ENCODE measurements at places on chromosomes 6 and 20.

DNA sequence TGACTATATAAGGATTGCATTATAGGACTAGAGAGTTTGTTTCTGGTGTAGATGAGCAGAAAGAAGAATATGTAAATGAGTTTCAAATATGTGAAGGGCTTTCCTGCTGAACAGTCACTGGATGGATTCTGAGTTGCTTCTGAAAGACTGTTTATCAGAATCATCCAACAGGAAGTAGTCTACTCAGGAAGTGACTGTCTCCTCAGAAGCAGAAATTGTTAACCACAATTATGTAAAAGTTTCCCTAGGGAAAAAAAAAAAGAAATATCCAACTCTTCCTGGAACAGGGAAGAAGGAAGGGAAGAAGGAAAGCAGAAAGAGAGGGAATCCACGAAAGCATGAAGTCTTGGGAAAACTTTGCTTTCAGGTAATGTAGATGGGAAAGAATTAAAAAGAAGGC lies 138.9 kb downstream of the TENT5A start:
- no peak for DNase-seq

GRCh38 chr6:81818901-81819361 lies 66.5 kb upstream of the TENT5A start:
- no peak for DNase-seq

GRCh38 chr6:42022755-42023384 lies 27.5 kb upstream of the TAF8 start:
- no peak for DNase-seq

DNA sequence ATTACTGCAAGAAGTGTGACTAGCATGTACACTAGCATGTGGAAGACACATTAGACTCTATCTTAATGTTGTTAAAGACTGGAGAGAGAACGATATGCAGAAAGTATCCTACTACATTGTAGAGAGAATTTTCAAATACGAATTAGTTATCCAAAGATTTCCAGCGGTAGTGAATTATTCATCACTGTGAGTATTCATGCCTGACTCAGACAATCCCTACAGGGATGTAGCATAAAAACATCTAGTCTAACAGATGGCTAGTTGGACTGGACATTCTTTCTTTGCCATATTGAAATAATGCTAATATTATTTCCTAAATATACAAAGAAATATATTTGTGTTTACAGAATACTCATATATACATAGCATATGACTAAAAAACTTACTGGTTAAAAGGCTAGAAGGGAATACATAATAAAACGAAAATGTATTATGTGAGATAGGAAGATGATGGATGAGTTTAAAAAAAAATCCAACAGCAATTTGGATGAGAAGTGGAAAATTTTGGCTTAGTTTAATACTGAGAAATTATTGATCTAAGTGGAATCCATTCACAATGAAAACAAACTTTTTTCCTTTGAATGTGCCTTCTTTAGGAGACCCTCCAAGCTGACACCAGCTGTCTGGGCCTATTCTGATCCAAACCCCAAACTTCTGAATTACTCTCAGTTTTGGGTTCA lies 580.7 kb downstream of the RFPL4B start:
- no peak for DNase-seq

DNA sequence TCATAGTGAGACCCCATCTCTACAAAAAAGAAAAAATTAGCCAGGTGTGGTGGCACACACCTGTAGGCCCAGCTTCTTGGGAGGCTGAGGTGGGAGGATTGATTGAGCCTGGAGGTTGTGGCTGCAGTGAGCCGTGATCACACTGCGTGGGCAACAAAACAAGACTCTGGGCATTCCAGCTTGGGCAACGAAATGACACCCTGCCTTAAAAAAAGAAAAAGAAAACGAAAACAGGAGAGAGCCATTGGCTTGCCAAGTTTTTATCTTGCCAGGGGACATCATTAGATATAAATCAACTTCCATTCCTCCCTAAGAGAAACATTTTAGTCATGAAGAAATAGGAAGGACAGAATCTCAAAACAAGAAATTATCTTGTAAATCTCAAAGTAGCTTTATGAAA lies 109.5 kb downstream of the MAP3K7 start:
- DNase-seq, result no peak

DNA sequence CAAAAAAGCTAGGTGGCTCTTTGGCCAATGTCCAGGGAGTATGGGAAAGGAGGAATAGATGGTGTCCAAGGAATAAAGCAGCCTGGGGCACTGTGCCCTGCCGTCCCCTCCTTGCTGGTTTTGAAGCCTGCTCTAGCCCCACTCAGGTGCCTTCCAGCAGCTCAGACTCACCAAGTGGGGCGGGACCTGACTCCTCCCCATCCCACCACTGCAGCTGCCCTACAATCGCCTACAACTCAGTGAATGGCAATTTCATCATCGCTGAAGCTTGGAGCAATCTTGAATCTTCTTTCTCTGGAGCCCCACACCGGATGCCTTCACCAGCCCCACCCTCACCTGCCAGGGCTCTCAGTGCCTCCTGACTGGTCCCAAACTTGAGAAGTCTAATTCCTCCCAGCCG lies 56.4 kb upstream of the NXT1 start:
- no peak for DNase-seq

GRCh38 chr20:3866464-3866863 lies 19.8 kb downstream of the MAVS start:
- no peak for DNase-seq

GRCh38 chr20:6644813-6645628 lies 122.5 kb upstream of the BMP2 start:
- DNase-seq, result no peak

- DNase-seq, result no peak
Observed at GRCh38 chr6:13674533-13675190, 37.0 kb downstream of the RANBP9 start.

DNA sequence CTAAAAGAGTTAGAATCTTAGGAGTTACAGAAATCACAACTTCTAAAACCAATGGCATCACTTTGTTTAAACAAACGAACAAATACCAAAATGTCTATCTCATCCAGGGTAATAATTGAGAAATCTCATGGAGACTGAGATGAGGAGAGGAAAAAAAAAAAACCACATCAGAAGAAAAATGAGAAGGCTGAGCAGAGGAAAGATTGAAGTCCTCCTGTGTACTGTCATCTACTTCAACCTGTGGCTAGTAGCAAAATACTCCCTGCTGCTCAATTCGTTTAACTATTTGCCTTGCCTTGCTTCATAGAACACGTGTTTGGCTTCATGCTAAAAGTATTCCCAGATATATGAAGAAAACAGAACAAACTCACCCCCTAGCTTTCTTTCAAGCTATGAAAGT lies 143.7 kb downstream of the PDE10A start:
- DNase-seq, result no peak

DNA sequence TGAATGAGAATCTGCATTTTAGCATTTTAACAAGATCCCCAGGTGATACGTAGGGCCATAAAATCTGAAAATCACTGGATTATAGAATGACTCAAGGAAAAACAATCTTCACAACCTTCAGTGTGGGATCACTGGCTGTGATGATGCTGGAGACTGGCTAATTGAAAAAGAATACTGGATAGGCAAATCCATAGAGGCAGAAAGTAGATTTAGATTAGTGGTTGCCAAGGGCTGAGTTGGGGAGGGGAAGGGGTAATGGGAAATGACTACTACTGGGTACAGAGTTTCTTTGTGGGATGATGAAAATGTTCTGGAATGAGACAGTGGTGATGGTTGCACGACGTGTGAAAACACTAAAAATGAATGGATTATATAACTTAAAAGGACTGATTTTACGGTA lies 84.1 kb downstream of the CDK19 start:
- no peak for DNase-seq

- DNase-seq, result no peak
Observed at GRCh38 chr6:16947375-16948015, 154.4 kb upstream of the STMND1 start.

- no peak for DNase-seq
Observed at GRCh38 chr20:29318871-29319461, 1938.5 kb upstream of the DEFB115 start.

- no peak for DNase-seq
Observed at GRCh38 chr6:13273931-13274706, 54.2 kb downstream of the TBC1D7 start.

DNA sequence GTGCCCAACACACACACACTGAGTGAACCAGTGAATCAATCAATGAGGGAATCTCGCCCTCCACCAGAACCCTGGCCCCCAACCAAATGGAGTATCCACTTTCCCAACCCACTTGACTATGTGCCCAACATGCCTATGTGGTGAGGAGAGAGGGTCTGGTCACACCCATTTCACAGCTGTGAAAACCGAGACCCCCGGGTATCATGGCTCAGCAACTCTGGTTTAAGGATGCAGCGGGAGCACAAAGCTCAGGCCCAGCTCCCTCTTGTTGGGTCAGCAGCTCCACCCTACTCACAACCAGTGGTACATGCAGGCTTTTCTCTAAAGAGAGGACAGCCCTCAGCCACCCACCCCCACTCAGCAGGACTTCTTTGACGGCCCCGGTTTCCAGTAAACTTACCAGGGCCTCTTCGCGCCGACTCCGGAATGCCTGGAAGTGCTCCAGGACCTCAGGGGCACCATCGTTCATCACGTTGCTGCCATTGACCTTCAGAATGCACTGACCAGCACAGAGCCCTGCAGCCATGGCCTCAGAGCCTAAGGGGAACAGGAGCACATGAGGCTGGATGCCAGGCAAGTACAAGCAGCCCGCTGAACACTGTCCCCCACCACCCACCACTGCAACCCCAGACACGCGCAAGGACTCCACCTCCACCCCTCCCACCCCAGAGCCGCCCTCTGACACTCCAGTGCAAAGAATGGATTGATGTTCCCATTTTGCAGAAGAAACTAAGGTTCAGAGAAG lies 174.7 kb downstream of the PREX1 start:
- no peak for DNase-seq

- DNase-seq, result no peak
Observed at GRCh38 chr6:1850121-1850839, 240.6 kb downstream of the FOXC1 start.

GRCh38 chr6:34317882-34318498 lies 69.2 kb upstream of the SMIM29 start:
- no peak for DNase-seq

DNA sequence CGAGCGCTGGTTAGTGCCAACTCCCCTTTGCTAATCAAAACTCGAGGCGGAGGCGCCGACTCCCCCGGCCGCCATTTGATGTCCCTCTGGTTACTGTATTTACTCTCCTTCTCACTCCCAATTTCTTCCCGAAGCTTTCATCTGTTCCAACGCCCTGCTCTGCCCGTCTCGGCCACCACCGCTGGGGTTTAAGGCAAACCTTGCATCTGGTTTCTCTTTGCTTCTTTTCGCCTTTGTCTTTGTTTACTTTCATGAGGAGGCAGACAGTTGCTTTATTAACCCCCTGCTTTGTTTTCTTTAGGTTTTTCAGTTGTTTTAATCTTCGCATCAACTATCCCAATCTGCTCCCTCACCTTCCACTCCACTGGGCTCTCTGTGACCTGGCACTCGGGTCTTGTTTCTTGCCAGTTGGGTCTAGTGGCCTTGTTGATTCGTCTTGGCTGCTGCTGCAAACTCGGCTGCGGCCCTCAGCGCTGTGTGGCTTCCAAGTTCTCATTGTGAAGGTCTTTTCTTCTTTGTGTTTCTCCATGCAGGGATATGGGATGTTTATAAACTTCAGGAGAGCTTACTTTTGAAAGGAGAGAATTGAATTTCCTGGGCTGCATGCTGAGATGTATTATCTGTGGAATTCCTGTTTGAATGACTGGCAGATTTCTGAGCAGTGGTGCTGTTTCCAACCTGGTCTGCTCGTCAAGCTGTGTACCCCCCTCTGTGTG lies 155.1 kb downstream of the CDC5L start:
- DNase-seq, result no peak

GRCh38 chr6:100269189-100269588 lies 195.5 kb downstream of the SIM1 start:
- no peak for DNase-seq

- no peak for DNase-seq
Observed at GRCh38 chr20:37516811-37517750, 4.0 kb upstream of the NNAT start.

DNA sequence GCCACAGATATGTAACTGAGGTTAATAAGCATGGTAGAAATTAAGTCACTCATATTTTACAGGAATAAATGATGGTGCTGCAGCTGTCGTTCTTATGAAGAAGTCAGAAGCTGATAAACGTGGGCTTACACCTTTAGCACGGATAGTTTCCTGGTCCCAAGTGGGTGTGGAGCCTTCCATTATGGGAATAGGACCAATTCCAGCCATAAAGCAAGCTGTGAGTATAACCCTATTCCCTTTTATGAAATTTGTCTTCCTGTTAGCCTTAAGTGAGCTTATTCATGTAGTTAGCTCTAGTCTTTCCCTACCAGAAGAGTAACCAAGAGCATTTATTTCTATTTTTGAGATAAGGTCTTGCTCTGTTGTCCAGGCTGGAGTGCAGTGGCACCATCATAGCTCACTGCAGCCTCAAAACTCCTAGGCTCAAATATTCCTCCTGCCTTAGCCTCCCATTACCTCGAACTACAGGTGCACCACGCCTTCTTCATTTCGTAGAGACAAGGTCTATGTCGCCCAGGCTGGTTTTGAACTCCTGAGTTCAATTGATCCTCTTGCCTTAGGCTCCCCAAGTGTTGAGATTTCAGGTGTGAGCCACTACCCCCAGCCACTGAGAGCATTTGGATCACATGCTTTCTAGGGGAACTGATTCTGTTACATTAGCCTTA lies 12.0 kb downstream of the TCP1 start:
- DNase-seq, result no peak

DNA sequence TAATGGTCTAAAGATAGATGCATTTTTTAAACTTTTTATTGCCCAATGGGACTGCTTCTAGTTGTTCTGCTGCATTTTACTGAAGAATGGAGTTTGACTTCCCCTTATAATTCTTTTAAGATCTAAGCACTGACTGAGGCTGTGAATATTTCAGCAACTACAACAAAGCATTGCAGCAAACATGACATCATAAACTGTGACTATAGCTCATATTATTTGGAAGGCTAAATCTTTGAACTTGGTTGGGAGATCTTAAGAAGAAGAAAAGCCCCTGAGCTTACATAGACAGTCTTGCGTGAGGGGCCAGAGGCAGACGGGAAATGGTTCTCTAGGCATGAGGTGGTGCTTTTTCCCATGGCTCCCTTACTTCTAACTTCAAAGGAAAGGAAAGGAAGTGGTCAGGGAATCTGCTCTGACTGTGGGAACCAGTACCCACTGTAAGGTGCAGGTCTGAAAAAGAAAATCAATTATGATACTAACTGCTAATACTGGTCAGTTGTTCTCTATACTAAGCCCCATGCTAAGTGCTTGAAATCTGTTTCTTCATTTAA lies 14.8 kb downstream of the HEY2 start:
- no peak for DNase-seq

DNA sequence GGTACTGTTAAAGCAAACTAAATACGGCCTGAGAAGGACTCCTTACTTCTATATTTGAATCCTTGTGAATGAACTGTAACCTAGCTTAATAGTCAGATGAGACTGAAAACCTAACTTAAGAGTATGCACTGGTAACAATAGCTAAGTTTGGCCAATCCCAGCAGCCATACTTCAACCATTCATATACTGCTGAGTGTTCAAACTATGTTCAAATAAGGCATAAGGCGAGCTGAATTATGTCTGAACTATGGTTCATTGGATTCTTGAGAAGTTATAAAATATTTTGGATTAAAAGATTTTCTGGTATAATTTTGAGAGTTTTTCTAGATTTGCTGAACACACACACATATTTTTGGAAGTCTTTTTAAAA lies 2.2 kb downstream of the SMPDL3A start:
- no peak for DNase-seq

All from D721Med (cell line).